NCI-H774 (cell line): ENCODE measurements at places on chromosomes 11 and 22.
A peak's percentile ranks its signal among the peaks of the same experiment; 100 is the strongest.

DNA sequence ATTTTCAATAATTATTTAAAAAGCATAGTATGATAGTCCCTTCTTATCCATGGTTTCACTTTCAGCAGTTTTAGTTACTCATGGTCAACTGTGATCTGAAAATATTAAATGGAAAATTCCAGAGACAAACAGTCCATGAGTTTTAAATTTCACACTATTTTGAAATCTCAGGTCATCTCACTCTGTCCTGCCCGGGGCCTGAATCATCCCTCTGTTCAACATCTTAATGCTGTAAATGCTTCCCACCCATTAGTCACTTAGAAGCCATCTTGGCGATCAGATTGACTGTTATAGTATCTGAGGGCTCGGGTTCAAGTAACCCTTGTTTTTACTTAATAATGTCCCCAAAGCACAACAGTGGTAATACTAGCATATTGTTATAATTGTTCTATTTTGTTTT, 1509.3 kb downstream of the FAM181B start:
- no peak for DNase-seq

DNA sequence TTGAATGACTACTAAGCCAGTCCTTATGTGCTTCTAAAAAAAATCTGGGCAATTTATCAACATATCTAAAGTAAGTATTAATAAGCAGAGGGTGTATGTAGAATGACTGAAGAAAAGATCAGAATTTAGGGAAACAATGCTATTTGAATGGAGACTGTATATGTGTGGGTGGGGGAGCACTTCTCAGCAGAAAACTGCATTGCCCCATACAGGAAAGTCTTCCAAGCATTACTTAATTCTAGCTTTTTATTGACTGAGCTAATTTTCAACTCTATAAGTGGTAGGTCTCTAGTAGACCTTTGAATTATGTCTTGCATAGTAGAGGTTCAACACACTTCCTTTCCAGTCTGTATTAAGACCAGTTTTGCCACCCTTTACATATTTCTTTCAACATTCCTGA, 41.7 kb downstream of the CASP12 start:
- no peak for DNase-seq

- DNase-seq: no peak
These were observed 9.9 kb upstream of the MICALL1 start for GRCh38 chr22:37896181-37896592.

GRCh38 chr22:39017596-39018365, 3.1 kb upstream of the APOBEC3D start:
- DNase-seq: no peak

GRCh38 chr22:24037851-24038765, 27.0 kb downstream of the CABIN1 start:
- no peak for DNase-seq

DNA sequence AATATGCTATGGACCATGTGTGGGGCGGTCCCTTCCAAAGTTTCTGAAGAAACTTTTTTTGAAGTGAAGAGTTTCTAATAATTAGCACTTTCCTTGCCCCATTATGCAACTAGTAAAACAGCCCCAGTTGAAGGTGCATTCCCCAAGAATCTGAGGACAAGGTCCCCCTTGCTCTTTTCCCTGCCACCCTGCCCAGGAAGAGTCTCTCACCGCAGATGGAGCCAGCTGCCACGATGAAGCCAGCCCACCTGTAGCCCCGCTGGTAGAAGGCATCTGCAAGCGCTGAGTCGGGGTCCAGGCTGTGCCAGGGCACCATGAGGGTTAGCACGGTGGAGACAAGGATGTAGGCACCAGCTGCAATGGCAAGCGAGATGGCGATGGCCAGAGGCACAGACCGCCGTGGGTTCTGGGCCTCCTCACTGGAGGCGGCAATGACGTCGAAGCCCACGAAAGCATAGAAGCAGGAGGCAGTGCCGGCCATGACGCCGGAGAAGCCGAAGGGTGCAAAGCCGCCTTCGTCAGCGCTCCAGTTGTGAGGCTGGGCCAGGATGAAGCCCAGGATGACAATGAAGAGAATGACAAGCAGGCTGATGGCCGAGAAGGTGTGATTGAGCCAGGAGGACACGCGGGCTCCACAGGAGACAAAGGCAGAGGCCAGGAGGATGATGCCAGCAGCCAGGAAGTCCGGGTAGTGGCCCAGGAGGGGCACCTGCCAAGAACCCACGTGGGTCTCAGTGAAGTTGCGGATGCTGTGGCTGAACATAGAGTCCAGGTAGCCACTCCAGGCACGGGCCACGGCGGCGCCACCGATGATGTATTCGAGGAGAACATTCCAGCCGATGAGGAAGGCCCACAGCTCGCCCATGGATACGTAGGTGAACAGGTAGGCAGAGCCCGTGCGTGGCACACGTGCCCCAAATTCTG, 1.5 kb downstream of the SLC7A4 start:
- no peak for DNase-seq

GRCh38 chr11:72856551-72857345, 42.5 kb downstream of the ATG16L2 start:
- DNase-seq: no peak

DNA sequence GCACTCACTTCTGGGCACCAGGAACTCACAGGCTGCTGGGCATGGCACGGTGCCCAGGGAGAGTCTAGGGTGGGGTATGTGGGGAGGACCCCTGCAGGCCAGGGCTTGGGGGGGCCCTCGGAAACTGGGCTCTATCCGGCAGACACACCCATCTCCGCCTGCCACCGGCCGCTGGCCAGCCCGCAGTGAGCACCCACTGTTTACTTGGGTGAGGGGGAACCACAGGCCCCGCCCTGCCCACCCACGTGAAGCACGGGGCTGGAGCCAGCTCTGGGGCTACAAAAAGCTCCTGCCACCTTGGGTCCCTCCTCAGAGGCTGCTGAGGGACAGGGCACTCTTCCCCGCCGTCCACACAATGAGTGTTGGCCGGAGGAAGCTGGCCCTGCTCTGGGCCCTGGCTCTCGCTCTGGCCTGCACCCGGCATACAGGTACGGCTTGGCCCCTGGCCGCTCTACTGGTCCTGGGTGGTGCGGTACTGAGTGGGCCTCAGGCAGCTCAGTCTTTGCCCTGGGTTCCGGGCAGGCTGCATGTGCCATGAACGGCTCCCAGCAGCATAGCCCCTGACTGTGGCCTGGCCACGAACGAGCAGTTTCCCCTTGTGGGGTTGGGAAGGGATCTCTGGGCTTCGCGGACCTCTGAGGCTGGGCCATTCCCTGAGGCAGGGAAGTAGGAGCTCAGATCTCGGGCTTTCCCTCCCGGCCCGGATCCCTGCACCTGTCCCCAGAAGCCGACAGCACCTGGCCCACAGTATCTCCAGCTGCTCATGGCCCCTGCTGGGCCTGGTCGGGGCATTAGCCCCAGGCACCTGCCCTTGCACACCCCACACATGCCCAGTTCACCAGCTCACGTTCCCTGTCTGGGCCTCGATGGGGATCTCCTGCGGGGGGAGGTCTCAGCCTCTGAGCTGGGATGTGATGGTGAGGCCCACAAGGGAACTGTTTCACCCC, at the start of gene MUC5AC:
Gene MUC5AC, plus strand, starts transcription at position 309 of the 947 bp plus-strand sequence. Its CDS starts 47 bp downstream, at position 356.
- peak; percentile 11 for DNase-seq

DNA sequence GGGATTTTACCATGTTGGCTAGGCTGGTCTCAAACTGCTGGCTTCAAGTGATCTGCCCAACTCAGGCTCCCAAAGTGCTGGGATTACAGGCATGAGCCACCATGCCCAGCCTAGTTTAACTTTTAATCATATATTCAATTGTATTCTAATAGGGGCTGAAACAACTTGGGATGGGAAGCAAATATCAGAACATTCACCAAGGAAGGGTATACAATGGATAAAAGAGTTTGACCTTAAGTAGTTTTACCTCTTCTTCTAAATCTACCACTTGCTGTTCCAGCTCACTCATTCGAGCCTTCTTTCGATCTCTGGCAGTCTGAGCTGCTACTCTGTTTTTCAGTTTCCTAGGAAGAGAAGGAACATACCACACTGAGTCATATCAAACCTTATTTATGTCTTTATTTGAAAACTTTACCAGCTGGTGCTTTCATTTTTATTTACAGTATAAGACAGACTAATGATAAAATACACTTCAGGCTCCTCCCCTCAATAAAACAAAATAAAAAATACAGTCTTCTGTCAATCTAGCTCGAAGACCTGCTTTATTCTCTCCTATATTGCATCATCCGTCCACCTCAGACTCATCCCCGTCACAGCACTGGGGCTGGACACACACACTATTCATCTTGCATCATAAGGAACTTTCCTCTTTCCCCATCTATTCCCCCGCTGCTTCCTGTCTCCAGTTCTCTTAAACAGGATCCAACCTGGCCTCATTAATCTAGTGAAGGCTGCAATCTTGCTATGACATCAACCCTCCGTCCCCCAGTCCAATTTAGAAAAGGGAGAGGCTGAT, 1.4 kb downstream of the XBP1 start:
- no peak for DNase-seq

- DNase-seq: peak; percentile 55
These were observed 10.8 kb downstream of the EHF start for GRCh38 chr11:34631737-34632104.

DNA sequence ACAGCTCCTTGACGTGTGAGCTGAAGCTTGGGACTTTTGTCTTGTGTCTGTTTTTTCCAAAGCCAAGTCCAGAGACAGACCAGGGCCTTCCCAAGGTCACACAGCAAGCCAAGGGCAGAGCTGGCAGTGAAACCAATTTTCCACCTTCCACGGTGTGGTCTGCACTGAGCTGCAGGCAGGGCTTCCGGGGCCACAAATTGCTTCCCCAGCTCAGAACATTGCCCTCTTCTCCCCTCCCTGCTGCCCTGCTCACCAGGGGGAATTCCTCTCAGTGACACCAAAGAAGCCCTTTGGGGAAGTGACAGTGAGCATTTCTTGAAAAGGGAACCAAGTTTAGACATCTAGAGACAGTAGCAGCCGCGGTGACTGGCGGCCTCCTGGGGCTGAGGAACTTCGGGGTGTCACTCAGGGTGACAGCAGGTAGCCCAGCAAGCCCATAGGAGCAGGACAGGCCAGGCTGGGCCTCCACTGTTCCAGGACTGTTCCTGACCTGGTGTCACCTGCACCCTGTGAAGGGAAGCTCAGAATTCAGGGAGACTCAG, 9.2 kb downstream of the FXYD2 start:
- no peak for DNase-seq

DNA sequence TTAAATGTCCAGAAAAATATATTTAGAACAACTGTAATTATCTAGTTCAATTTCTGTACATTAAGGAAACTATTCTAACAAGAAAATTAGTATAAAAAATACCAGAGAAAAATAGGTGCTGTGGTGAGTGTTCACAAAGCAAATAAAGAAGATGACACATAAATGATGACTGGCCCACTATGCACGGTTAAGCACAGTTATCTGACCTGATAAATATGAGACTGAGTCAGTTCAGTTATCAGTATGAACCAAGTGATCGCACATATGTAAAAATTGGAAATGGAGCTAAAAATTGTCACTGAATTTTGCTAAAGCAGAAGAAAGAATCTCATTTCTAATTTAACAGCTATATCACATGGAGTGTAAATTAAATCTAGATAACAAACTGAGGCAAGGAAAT, 18.8 kb upstream of the MAML2 start:
- no peak for DNase-seq

DNA sequence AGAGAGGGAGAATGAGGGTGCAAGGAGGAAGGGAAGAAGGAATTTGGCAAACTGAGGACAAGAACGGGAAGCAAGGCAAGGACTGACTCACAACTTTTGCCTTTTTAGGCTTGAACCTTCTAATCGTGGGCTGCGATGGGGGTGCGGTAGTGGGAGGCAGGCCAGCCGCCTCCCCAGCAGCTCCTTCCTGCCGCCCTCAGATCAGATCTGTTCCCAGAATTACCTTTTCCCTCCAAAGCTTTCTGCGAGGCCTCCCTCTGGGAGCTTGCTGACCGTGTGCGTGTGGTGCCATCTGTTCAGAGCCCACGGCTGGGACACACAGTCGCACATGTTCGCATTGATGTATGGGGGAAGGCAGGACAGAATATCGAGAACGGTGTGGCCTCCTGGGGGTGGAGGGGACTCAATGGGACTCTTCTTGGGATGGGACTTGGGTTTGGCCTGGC, 86.9 kb upstream of the PARVA start:
- DNase-seq: no peak

DNA sequence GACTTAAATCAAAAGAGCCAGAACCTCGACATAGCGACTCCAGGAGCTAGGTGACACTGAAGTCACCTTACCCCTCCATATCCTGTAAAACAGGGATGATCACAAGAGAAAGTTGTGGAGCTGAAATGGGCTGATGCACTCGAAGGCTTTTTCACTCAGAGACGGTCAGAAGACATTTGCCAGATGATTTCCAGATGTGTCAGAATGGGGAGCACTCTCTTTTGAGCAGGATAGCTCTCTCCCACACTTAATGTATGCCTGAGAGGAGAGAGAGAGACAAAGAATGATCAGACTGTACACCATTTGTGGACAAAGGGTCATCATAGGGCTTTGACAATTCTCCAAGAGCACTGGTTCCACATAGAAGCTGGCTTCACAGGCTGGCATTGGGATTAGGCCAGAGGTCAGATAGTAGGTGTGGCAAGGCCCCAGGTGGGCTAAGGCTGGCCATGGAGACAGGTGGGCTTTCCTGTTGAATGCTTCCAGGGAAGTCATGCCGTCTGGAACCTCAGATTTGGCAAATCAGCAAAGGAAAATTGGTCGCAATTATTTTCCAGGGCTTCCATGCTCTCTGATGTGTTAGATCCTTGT, 42.3 kb upstream of the ETS1 start:
- DNase-seq: no peak

GRCh38 chr11:83047515-83048225, 24.0 kb downstream of the RAB30 start:
- peak; percentile 56 for DNase-seq

DNA sequence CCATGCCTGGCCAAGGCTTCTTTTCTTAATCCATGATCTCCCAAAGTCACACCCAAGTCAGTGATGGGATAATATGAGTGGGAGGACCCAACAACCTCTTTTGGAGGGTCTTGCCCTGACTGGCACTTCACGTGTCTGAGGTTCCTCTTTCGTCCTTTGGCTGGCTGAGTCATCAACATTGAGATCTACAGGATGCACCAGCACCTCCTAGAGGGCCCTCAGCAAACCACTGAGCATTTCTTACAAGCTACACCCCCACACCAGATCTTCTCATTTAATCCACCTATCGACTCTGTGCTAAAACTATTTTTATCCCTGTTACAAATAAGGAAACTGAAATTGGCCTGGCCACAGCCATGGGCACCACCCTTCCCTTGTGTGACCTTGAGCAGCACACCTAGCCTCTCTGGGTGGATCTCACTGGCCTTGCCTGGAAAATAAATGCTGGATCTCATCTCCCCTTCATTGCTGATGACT, 63.4 kb downstream of the FLI1 start:
- no peak for DNase-seq

GRCh38 chr22:24592058-24592850, 619 bp downstream of the LRRC75B start:
- DNase-seq: no peak

DNA sequence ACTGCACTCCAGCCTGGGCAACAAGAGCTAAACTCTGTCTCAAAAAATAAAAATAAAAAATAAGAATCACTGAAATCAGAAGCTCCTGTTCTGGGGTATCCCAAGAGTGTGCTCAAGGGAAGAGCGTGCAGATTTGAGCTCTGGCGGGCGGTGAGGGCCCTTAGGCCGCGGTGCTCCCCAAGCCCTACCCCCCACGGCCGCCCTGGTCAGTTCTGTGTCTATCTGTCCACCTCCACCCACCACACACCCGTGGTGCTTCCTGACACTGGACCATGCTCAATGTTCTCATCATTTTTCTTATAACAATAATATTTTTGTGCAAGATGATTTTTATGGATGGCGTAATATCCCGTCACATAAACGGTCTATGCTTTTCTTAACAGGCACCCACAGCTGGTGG, 71.1 kb downstream of the RTL6 start:
- no peak for DNase-seq
